Esophagus muscularis mucosa (tissue), 4 donors: ENCODE measurements at places on chromosomes 12 and 14.
A peak's percentile ranks its signal among the peaks of the same experiment; 100 is the strongest.

DNA sequence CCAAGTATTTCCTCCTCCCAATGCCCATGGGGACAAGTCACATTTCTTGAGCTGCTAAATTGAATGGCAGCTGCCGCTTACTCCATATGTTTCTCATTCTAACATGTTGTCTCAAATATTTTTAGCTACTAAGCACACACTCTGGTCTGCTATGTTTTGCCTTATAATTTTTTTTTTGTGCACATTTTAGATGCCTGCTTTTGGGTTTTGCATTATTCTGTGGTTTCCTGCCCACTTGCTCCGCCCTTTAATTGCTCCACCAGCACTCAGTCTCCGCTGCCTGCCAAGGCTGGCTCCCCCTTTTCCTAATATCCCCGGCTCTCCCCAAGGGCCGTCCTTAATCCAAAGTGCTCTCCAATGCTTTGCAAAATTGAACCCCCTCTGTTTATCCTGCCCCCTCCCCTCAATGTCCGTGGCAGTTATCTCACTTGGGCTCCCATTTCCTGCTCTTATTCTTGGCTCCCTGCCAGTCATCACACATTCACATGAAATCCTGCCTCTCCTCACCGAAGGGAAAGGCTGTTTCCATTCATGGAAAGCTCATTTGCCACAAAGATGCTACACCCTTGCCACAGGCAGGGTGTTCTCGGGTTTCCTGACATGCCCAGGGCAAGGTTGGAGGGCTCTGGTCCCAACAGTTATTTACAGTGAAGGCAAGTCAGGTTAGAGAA, 79.4 kb downstream of the C12orf75 start:
- H3K4me1 ChIP-seq: no peaks in the 10 kb centered on the region
- no peaks in the 10 kb centered on the region for H3K36me3 ChIP-seq
- H3K27me3 ChIP-seq: no peaks in the 10 kb centered on the region

DNA sequence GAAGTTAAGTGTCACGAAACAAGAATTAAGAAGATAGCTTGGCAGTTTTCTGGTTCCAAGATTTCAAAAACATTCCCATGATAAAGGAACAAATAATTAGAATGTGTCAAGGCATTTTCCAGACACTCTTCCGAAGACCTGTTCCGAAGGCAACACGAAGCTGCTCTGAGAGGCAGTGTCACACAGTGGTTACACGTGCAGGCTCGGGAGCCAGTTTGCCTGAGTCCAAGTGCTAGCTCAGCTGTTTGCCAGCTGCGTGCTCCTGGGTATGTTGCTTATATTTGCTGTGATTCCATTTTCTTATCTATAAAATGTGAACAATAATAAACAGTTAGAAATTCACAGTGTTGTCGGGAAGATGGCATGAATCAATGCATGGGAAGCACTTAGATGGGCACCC, 217.9 kb upstream of the GRIP1 start:
- no peaks in the 10 kb centered on the region for H3K27me3 ChIP-seq
- H3K27ac ChIP-seq: peak overlapping the region; percentile 72
- H3K36me3 ChIP-seq: no peaks in the 10 kb centered on the region
- H3K4me1 ChIP-seq: peaks cover 47% of the 10 kb centered on the region
- DNase-seq: no peak

GRCh38 chr12:15808652-15809051, 19.5 kb upstream of the EPS8 start:
- no peaks in the 10 kb centered on the region for H3K36me3 ChIP-seq
- no peak for DNase-seq
- no peaks in the 10 kb centered on the region for H3K4me1 ChIP-seq
- H3K27ac ChIP-seq: no peak overlapping the region

DNA sequence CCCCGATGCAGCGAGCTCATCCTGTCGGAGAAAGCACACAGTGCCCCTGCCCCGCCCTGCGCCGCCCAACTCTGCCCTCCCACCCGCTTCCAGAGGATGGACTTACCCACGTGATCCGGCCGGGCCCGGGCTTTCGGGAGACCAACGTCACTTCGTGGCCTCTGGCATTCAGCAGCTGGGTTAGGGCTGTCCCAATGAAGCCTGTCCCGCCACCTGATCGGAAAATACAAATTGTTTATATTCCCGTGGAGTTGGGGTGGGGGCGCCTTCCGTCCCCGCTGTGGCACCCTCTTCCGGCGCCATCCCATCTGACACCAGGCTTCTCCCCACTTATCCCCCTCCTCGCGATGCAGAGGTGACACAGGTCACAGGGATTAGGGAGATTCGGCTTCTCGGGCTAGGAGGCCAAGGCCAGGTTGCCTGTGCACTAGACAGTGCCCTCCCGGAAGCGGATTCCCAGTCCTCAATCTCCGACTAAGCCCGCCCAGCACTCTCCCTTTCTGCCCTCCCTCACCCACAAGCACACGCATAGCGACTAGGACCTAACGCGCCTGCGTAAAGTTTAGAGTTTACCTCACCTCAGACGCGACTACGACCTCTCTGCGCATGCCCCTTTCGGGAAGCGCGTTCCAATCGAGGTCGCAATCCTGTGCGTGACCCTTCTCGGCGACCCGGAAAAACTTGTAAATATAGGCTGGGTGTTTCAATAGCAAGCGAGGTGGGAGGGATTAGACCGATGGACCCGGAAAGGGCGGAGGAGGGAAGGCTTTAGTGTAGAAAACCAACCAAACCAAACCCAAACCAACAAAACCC, at the start of gene SDR39U1:
Gene SDR39U1 (minus strand): TSS at position 537 of the 813 bp plus-strand sequence. CDS start 7 bp downstream, at position 530.
- peaks cover 47% of the 10 kb centered on the region for H3K4me1 ChIP-seq
- H3K4me3 ChIP-seq: peak within 1 kb of the TSS; percentile 67
- peaks cover 23% of the 10 kb centered on the region for H3K36me3 ChIP-seq
- peak within 1 kb of the TSS; percentile 100 for H3K27ac ChIP-seq
- DNase-seq: peak; percentile 99

GRCh38 chr14:70919774-70920173, 12.5 kb downstream of the PCNX1 start:
- H3K36me3 ChIP-seq: no peaks in the 10 kb centered on the region
- H3K4me3 ChIP-seq: no peak overlapping the region
- no peak for DNase-seq
- H3K4me1 ChIP-seq: peaks cover 29% of the 10 kb centered on the region

GRCh38 chr14:75804570-75805275, 143.7 kb downstream of the TTLL5 start:
- no peaks in the 10 kb centered on the region for H3K27me3 ChIP-seq

- no peaks in the 10 kb centered on the region for H3K4me1 ChIP-seq
- no peak overlapping the region for H3K4me3 ChIP-seq
- H3K36me3 ChIP-seq: no peaks in the 10 kb centered on the region
- no peak for DNase-seq
- no peaks in the 10 kb centered on the region for H3K27me3 ChIP-seq
- no peak overlapping the region for H3K27ac ChIP-seq
Observed at GRCh38 chr12:62801796-62802195, 133.2 kb downstream of the PPM1H start.

- no peak for DNase-seq
- peak overlapping the region; percentile 40 for H3K27ac ChIP-seq
- H3K4me3 ChIP-seq: no peak overlapping the region
- H3K36me3 ChIP-seq: peaks cover 28% of the 10 kb centered on the region
Observed at GRCh38 chr14:74945261-74945851, 10.0 kb downstream of the PGF start.

- peaks cover 8% of the 10 kb centered on the region for H3K36me3 ChIP-seq
- H3K27me3 ChIP-seq: no peaks in the 10 kb centered on the region
- no peak overlapping the region for H3K27ac ChIP-seq
- H3K4me1 ChIP-seq: peaks cover 9% of the 10 kb centered on the region
- H3K4me3 ChIP-seq: no peak overlapping the region
Observed at GRCh38 chr12:1102115-1102514, 111.1 kb downstream of the ERC1 start.

GRCh38 chr12:26636710-26637328, 196.2 kb downstream of the ITPR2 start:
- no peak overlapping the region for H3K4me3 ChIP-seq
- H3K36me3 ChIP-seq: no peaks in the 10 kb centered on the region
- DNase-seq: no peak
- peak overlapping the region; percentile 60 for H3K27ac ChIP-seq
- peaks cover 60% of the 10 kb centered on the region for H3K4me1 ChIP-seq

- H3K4me1 ChIP-seq: peaks cover 67% of the 10 kb centered on the region
- H3K36me3 ChIP-seq: peaks cover 20% of the 10 kb centered on the region
- peak overlapping the region; percentile 27 for H3K4me3 ChIP-seq
- H3K27ac ChIP-seq: no peak overlapping the region
- no peaks in the 10 kb centered on the region for H3K27me3 ChIP-seq
Observed at GRCh38 chr14:91506226-91506625, 3.9 kb downstream of the PPP4R3A start.

- no peak overlapping the region for H3K27ac ChIP-seq
- no peaks in the 10 kb centered on the region for H3K4me1 ChIP-seq
- DNase-seq: no peak
- H3K36me3 ChIP-seq: no peaks in the 10 kb centered on the region
- H3K4me3 ChIP-seq: no peak overlapping the region
Observed at GRCh38 chr14:94515426-94515825, 6.2 kb upstream of the SERPINA12 start.

DNA sequence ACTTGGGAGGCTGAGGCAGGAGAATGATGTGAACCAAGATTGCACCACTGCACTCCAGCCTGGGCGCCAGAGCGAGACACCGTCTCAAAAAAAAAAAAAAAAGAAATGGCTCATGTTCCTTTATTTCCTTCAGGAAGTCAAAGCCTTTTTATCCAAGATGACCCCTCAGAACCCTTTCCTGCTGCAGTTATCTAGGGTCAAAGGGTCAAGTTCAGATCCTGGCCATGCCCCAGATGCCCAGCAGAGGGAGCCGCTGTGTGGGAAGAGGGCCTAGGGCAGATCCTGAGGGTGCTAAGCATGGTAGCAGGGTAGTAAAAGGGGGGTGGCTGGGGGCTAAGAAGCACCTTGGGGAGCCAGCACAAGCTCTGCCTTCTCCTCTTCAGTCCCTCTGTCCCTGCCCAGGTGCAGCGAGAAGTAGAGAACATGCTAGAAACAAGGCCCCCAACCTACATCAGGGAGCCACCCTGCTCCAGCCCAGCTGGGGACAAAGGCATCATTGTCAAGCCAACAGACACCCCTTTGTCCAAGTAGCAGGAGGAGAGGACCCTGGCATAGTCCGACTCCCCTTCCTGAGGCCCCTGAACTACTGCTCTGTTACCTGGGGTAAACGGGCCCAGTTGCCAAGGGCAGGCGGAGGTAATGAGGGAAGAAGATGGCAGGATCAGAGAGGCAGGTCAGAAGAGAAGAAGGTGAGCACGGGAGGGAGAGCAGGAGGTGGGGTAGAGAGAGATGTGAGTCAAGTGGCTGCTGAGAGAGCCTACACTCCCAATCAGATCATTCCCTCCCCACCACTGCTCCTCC, 6.5 kb downstream of the NFE2 start:
- H3K27ac ChIP-seq: peak overlapping the region; percentile 4
- no peak overlapping the region for H3K4me3 ChIP-seq
- H3K36me3 ChIP-seq: no peaks in the 10 kb centered on the region
- no peaks in the 10 kb centered on the region for H3K4me1 ChIP-seq
- no peak for DNase-seq
- no peaks in the 10 kb centered on the region for H3K27me3 ChIP-seq

GRCh38 chr14:41859336-41859735, 252.7 kb downstream of the LRFN5 start:
- DNase-seq: no peak
- no peaks in the 10 kb centered on the region for H3K27me3 ChIP-seq
- H3K4me1 ChIP-seq: peaks cover 8% of the 10 kb centered on the region
- H3K36me3 ChIP-seq: no peaks in the 10 kb centered on the region
- H3K4me3 ChIP-seq: no peak overlapping the region

GRCh38 chr14:64644629-64645028, 59.6 kb upstream of the PLEKHG3 start:
- H3K27me3 ChIP-seq: no peaks in the 10 kb centered on the region
- H3K4me1 ChIP-seq: peaks cover 22% of the 10 kb centered on the region
- H3K36me3 ChIP-seq: no peaks in the 10 kb centered on the region
- DNase-seq: no peak

DNA sequence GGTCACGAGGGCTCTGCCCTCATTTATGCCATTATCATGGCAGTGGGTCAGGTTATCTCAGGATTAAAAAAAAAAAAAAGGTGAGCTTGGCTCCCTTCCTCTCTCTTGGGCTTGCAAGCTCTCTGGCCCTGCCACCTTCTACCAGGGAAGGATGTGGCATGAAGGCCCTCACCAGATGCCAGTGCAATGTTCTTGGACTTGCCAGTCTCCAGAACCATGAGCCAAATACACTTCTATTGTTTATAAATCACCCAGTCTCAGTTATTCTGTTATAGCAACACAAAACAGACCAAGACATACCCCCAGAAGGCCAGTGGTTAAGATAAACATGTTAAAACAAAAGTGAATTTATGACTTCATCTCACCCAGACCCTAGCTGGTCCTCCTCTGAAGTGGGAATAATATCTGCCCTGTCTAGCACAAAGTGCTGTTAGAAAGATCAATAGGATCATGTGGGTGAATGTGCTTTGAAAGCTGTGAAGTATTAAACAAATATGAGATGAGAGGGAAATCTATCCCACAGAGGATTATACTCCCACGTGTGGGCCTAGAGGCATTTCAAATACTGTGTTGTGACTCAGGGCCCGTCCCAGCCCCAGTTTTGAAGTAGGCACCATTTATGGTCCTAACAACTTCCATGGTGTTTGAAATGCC, 88.6 kb downstream of the NINJ2 start:
- peaks cover 54% of the 10 kb centered on the region for H3K4me1 ChIP-seq
- no peaks in the 10 kb centered on the region for H3K27me3 ChIP-seq
- H3K36me3 ChIP-seq: no peaks in the 10 kb centered on the region

- DNase-seq: no peak
- H3K4me1 ChIP-seq: peaks cover 13% of the 10 kb centered on the region
- H3K27me3 ChIP-seq: no peaks in the 10 kb centered on the region
- H3K36me3 ChIP-seq: peaks cover 19% of the 10 kb centered on the region
Observed at GRCh38 chr12:6662602-6662905, 365 bp downstream of the ING4 start.

DNA sequence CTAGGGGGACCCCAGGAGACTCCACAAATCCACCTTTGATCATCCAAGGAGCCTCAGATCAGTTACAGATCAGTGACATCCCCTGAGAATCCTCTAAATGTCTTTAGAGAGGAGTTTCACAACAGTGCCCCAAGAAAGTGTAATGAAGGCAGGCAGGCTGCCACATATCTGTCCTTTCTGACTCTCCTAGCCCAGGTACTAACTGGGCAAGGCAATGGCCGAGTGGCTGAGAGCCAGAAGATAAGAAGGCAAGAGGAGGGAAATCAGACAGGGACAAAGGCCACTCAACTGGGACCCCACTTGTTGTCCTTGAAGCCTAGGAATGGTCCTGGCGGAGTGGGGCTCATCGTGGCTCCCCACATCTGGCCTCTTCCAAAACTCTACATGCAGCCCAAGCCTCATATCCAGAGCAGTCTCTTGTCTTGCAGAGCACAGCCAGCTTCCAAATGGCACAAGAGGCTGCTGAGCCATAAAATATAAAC, 11.6 kb downstream of the ACTN1 start:
- no peaks in the 10 kb centered on the region for H3K27me3 ChIP-seq
- no peaks in the 10 kb centered on the region for H3K36me3 ChIP-seq
- no peak for DNase-seq
